ENCODE measurements at places on chromosomes 7 and 10.
A peak's percentile ranks its signal among the peaks of the same experiment; 100 is the strongest.

- no peak for DNase-seq
Observed at GRCh38 chr7:64651632-64652165, 14.2 kb upstream of the ZNF107 start.

GRCh38 chr7:85833066-85833465 is 646.2 kb upstream of the SEMA3D start:
- no peak for DNase-seq

DNA sequence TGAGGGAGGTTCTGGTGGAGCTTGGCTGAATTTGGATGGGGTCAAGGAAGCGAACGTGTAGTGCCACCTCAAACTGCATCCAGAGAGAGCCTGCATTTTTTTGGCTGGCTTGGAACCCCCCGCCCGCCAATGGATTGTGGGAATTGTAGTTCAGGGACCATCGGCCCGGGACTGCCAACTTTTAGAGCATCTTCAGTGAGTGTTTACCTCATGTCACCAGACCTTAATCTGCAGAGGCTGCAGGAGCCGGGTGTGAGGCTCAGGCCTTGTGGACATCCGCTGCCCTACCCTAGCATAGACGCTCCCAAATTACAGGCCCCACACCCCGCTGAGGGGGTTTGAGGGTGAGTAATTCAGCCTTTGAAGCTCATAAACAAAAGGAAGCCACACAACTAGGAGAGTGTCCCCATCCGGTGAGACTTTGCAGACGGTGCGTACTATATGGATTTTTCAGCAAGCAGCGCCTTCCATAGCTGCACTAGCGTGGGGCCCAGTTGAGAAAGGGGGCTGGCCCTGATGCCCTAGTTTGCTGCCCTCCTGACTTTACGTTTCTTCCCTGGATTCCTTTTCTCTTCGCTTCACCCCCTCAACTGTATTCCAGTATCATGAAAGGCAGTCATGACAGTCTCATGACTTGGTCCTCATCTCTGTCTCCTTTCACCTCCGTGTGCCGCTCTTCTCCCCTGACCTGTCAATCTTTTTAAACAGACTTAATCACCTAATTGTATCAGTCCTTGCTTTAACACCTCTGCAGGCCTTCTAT is 717 bp downstream of the CNPY4 start:
- peak; percentile 93 for DNase-seq

- DNase-seq: no peak
Observed at GRCh38 chr10:86264481-86265231, 101.9 kb downstream of the GRID1 start.

- DNase-seq: no peak
Observed at GRCh38 chr7:24500599-24500998, 72.7 kb upstream of the PALS2 start.

DNA sequence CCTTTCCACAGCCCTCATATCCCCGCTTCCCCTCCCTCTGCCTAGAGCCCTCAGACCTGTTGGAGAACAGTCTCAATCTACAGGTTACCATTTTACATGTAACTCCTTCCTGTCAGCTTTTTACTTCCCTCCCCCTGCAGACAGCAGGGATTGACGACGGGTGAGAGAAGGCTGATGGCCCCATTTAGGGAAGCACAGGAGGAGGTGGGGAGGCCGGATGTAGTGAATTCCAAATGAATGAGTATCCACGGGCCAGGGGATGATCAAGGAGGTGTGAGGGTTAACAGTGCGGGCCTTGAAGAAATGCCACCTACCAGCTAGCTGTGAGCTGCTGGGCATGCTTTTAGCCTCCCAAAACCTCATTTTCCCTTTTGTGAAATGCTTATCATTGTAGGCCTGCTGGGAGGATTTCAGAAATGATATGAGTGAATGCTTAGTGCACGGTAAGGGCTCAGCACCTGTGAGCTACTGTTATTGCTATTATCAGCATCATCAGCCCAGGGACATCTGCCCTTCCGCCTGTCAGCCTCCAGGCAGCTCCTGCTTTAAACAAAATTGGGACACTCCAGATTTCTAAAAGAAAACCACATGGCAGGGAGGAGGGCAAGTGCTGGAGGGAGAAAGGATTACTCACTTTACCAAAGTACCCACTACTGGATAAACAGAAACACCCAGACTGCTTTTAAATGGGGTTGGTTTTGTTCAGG is 6.5 kb upstream of the NANOS1 start:
- no peak for DNase-seq

GRCh38 chr7:32285698-32286097 is 204.5 kb downstream of the LSM5 start:
- DNase-seq: no peak

DNA sequence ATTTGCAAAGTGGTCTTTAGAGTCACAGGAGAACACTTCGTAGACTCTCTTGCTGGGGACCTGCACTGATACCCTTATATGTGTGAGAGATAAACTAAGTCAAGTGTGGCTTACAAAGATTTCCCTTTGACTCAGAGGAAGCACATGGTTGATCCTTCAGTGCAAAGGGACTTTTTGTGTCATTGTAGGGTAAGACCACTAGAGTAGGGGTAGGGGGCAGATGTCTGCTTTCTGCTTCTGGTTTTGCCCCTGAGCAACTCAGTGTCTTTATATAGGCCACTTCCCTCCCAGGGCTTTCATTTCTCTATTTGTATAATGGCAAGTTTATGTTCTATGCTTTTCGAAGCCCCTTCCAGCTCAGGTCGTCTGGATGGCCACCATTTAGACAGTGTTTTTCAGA is 281.7 kb downstream of the SORCS3 start:
- no peak for DNase-seq

- no peak for DNase-seq
Observed at GRCh38 chr10:76244061-76244686, 812.8 kb downstream of the LRMDA start.

GRCh38 chr10:31123946-31124345 is 92.3 kb upstream of the ZNF438 start:
- DNase-seq: no peak

GRCh38 chr10:89007129-89007893 is 16.7 kb downstream of the FAS start:
- no peak for DNase-seq

DNA sequence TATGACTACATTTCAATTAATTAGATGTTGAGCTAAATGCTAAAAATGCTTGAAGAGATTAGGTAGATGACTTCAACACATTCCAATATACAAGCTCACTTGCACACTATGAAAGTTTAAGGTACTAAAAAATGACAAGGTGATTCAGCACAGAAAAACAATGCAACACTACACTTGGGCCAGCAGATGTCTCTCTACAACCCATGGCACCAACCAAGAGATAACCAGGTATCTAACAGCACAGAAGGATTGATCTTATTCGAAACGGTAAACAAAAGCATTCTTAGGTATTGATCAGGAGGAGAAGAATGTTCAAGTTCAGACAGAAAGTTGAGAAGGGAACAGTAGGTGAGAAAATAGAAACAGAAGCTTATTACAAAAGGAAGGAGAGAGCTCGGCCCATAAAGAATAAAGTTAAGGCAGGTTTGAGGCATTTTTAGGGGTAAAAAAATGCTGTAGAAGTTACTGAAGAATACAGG is 248.2 kb upstream of the KLF14 start:
- no peak for DNase-seq

DNA sequence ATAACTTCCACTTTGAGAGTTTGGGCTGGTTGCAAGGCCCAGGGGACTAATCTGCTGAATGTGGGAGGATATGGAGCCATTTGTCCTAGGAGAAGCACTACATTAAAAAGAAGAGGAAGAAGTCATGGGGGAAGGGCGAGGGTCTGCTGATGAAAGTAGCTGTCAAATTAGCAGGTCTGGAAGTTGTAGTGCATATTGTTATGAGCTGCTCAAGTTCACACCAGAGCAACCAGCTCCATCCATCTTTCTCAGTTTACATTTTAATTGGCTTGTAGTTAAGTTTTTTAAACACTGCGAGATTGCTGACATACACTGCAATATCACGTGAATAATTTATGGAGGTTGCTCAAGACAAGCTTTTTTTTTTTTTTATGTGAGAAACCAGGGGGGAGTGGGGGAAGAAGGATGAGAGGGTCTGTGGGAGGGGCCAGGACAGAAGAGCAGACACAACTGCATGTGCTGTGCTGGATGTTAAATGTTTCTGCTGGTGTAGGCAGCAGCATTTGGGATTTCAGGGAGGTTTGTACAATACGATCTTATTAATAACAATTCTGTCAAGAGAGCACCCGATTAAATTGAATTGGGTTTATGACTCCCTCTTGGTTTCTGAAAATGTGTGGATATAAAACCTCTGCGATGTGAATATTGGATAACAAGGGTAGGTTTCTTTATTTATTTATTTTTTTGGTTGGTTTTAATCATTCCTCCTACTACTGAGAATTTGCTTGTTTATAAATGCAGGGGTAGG is 759.0 kb upstream of the GALNT17 start:
- DNase-seq: no peak

DNA sequence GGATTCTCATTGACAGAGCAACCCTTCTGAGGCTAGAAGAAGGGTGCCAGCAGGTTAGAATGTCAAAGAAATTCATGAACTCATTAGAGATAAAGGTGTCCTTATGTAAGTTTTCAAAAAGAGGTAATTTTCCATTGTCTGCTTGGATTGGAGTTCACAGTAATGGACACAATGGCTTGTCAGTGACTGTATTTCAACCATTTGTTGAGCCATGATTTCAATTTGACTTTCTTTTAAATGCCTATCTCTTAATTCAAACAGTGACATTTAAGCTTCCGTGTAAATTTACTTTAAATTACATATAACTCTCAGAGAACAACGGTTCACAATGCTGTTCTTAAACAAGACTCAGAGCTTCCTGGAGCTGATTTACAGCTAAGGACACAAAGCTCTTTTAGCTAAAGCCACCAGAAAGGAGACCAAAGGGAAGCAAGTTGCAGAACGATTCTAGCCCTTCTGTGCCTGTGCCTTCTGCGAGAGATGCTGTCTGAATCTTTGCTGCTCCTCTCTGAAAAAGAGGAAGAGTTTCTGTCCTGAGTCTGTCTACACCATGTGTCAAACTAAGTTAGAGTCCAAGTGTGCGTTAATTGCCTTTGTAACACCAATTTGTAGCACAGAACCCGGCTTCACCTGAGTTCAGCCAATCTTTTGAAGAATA is 42.2 kb upstream of the PFKP start:
- no peak for DNase-seq

- DNase-seq: no peak
Observed at GRCh38 chr7:92729172-92729571, 107.2 kb downstream of the CDK6 start.

- no peak for DNase-seq
Observed at GRCh38 chr7:156019776-156020565, 207.7 kb upstream of the SHH start.

DNA sequence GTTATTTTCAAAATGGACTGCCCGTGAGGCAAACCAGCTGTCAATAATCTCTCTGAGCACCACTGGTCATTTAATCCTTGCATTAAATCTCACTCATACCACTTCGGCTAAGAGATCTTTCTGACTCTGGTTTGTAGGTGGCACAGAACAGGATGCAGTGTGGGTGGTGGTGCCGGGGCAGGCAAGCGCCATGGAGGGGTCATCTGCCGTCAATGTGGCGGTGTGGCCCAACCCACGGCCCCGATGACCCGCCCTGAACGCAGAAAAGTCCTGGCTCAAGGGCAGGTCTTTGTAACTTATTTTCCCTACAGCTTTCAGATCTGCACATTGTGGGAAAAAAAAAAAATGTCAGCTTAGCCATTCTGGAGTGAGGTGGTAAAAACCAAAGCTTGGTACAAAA is 73.2 kb upstream of the MGMT start:
- no peak for DNase-seq

DNA sequence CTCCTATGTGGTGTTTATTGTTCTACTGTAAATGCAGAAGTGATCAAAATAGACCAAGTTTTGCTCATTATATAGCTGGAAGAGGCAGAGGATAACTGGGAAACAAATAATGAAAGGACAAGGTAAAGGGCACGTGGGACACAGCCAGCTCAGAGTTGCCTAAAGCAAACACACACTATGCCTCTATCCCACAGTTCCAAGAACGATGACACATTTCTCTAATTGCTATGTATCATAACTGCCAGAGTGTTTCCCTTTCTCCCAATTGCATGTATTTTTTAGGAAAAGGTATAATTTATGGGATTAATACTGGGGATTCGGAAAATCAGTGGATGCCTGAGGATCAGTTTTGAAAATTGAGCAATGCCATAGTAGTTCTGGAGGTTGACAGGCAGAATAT is 49.0 kb downstream of the CCDC71L start:
- DNase-seq: no peak

GRCh38 chr7:74283858-74284447 is 5.3 kb upstream of the CLIP2 start:
- DNase-seq: peak; percentile 45

GRCh38 chr10:132063432-132063831 is 2.3 kb upstream of the JAKMIP3 start:
- peak; percentile 55 for DNase-seq

GRCh38 chr10:77290528-77291155 is 347.0 kb downstream of the KCNMA1 start:
- no peak for DNase-seq

DNA sequence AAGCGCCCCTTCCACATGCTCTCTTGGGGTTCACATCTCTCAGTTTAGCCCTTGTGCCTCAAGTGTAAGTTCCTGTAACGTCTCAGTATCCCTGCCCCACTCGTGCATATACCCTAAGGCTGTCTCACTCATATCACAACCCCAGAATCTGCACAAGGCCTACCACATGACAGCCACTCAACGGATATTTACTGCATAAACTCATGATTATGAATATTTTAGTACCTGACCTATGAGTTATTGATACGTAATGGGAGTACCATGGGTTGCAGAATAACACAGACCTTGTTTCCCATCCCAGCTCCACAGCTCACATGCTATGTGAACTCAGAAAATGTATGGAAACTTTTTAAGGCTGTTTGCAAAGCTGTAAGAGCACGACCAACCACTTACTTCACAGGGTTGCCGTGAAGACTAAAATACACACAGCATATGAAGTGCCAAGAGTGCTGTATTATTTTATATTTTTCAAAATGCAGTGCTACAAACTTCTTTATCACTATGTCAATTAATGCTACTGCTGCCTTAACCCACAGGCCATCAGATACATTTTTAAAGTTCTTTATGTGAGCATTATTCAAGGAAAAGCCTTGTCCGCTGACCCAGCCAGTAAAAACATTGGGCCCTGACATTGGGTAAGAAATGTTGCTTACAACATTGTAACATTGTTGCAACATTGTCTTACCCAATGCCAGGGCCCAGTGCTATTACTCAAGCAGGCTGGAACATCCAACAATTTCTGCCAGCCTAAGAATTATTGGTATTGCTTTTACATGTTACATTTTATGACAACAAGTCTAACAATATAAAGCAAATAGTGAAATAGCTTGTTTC is 97.2 kb downstream of the JAZF1 start:
- no peak for DNase-seq

- no peak for DNase-seq
Observed at GRCh38 chr10:126203746-126204145, 184.5 kb downstream of the ADAM12 start.

DNA sequence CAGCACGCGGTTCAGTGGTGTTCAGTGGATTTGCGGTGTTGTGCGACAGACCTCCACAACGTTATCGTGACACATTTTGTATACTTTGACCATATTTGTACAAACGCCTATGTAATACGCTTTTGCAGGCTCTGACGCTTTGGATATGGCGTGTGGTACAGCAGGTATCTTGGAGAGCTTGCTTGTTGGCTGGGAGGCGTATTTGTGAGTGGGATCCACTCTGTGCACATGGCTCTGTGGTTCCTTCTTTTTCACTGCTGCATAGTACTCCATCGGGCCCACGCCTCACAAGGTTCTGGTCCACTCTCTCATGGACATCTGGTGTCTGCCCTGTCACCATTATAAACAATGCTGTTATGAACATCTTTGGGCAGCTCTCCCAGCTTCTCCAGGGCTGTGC is 53.2 kb downstream of the ELFN1 start:
- DNase-seq: no peak

- DNase-seq: peak; percentile 53
Observed at GRCh38 chr10:102669206-102670064, 25.2 kb downstream of the TRIM8 start.

GRCh38 chr10:64586934-64587503 is 1065.8 kb downstream of the REEP3 start:
- DNase-seq: no peak

Measured in posterior cingulate gyrus (tissue), 11 donors.